CD4-positive, alpha-beta T cell (primary cell): ENCODE measurements at places on chromosomes 1 and 21. TPM values are rescaled to one million over a fixed set of nuclear protein-coding genes. Genes with fewer than 3 reads are reported as not detected.

DNA sequence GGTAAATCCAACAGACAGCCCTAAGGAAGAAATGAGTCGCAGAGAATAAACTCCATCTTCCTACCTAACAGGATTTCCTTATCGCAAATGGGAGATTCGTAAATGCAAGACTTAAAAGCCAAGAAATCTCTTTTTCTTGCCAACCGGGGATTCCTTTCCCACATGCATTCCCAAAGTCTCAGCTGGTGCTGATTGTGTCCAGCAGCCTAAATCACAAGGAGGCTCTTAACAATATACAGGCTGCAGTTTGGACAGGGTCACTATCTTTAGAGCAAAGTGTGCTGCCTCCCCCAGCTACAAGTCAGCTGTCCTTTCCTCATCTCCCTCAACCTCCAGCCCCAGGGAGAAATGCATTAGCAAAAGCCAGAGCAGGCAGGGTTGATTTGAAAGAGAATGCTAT lies 189.8 kb upstream of the PLXNA2 start:
- no peak overlapping the region for H3K4me3 ChIP-seq
- no peaks in the 10 kb centered on the region for H3K4me1 ChIP-seq
- H3K27ac ChIP-seq: no peak overlapping the region
- no peaks in the 10 kb centered on the region for H3K27me3 ChIP-seq

- no peak overlapping the region for H3K4me3 ChIP-seq
- no peaks in the 10 kb centered on the region for H3K4me1 ChIP-seq
- no peaks in the 10 kb centered on the region for H3K27me3 ChIP-seq
- no peak overlapping the region for H3K27ac ChIP-seq
- DNase-seq: no peak
These were observed 27.4 kb downstream of the IFI44 start for GRCh38 chr1:78676993-78677392.

The LCE6A gene
- total RNA-seq: not detected

DNA sequence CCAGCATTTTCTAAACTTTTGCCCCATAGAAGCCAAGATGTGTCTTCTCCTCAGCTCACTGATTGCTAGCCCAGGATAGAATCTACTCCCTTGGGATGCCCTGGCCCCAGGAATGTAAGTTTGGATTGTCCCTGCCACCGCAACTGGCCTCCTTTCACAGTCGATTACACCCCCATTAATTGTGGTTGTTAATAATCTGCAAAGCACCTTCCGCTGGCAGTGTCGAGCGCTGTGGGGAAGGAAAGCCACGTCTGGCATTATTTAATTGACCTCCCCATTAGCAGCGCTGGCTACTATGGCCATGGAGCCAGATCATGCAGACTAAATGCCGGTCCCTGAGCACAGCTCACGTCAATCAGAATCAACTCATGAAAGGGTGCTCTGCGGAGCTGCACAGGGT lies 597.3 kb upstream of the PLXNA2 start:
- no peak overlapping the region for H3K27ac ChIP-seq
- H3K4me3 ChIP-seq: no peak overlapping the region
- H3K4me1 ChIP-seq: no peaks in the 10 kb centered on the region
- no peaks in the 10 kb centered on the region for H3K36me3 ChIP-seq
- no peaks in the 10 kb centered on the region for H3K27me3 ChIP-seq
- DNase-seq: no peak

- H3K27ac ChIP-seq: no peak overlapping the region
- H3K36me3 ChIP-seq: no peaks in the 10 kb centered on the region
- no peak for DNase-seq
- H3K4me1 ChIP-seq: peaks cover 10% of the 10 kb centered on the region
- no peaks in the 10 kb centered on the region for H3K27me3 ChIP-seq
These were observed 8.0 kb downstream of the FAAH start for GRCh38 chr1:46401964-46402626.

GRCh38 chr1:1063945-1064831 lies 9.9 kb downstream of the RNF223 start:
- DNase-seq: peak; percentile 67
- H3K4me1 ChIP-seq: peaks cover 44% of the 10 kb centered on the region
- H3K4me3 ChIP-seq: no peak overlapping the region
- no peak overlapping the region for H3K27ac ChIP-seq
- no peaks in the 10 kb centered on the region for H3K36me3 ChIP-seq

GRCh38 chr1:20119347-20119746 lies at the start of gene PLA2G2D:
Gene PLA2G2D, minus strand, starts transcription at chr1:20119536. Its CDS starts 38 bp downstream, at chr1:20119498.
- H3K27ac ChIP-seq: no peak within 1 kb of the TSS
- no peaks in the 10 kb centered on the region for H3K4me1 ChIP-seq
- H3K27me3 ChIP-seq: peaks cover 2% of the 10 kb centered on the region
- H3K4me3 ChIP-seq: no peak within 1 kb of the TSS

GRCh38 chr1:232524056-232524455 lies 105.9 kb downstream of the SIPA1L2 start:
- no peak overlapping the region for H3K4me3 ChIP-seq
- peaks cover 12% of the 10 kb centered on the region for H3K4me1 ChIP-seq
- H3K36me3 ChIP-seq: no peaks in the 10 kb centered on the region
- no peaks in the 10 kb centered on the region for H3K27me3 ChIP-seq
- DNase-seq: no peak

DNA sequence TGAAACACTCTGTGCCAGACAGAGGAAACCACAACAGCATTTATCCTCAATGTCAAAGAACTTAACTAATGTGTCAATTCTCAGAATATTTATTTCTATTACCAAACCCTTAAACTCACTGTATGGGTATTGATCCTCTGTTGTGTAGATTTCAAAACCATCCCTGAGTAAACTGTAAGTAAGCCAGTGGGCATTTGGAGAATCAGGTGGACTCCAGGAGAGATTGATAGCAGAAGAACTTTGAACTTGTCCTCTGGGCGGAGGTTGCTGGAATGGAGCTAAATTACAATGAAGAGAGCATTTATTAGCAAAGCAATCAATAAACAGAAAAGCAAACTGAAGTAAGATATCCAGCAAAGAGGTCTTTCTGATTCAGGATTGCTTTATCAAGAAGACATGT lies 216.1 kb downstream of the USH2A start:
- H3K27ac ChIP-seq: no peak overlapping the region
- no peak for DNase-seq
- no peak overlapping the region for H3K4me3 ChIP-seq
- H3K36me3 ChIP-seq: no peaks in the 10 kb centered on the region
- H3K27me3 ChIP-seq: no peaks in the 10 kb centered on the region

DNA sequence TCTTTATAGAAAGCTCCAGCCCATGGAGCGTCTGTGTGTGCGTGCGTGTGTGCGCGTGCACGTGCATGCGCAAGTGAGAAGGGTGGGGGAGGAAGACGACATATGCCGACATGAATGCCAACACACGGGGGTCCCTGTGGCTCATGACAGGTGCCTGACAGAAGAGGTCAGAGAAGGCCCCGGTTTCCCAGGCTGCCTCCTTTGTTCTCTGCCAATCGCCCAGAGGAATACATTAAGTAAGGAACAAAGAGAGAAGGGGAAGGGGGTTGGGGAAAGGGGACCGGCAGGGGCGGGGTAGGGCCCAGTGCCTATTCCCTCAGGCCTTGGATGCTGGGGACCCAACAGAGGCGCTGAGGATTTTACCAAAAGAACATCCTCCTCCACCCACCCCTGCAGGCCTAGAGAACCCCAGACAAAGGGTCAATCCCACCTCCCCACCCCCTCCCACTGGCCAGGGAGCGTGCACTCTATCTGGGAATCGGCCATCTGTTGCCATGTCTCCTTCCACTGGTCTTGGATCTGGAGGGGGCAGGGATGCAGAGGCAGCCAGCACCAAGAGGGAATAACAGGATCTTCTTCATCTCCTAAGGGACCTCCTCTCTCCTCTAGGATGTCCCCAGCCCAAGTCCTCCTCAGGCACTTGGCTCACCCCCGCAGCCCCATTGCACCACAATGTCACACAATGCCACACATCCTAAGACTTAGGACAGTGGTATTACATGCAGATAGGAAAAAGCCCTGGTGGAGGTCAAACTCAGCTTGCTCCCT lies 39.4 kb downstream of the PIK3C2B start:
- peaks cover 52% of the 10 kb centered on the region for H3K36me3 ChIP-seq
- H3K4me1 ChIP-seq: peaks cover 51% of the 10 kb centered on the region
- no peaks in the 10 kb centered on the region for H3K27me3 ChIP-seq
- no peak overlapping the region for H3K4me3 ChIP-seq
- H3K27ac ChIP-seq: no peak overlapping the region

GRCh38 chr1:203368624-203369451 lies 17.9 kb upstream of the FMOD start:
- DNase-seq: no peak
- peaks cover 15% of the 10 kb centered on the region for H3K27me3 ChIP-seq
- no peak overlapping the region for H3K27ac ChIP-seq

- H3K36me3 ChIP-seq: no peaks in the 10 kb centered on the region
- no peak overlapping the region for H3K27ac ChIP-seq
- no peak for DNase-seq
- no peak overlapping the region for H3K4me3 ChIP-seq
- peaks cover 3% of the 10 kb centered on the region for H3K27me3 ChIP-seq
These were observed 78.8 kb upstream of the ABCD3 start for GRCh38 chr1:94339206-94339927.

The PIGV gene
- 4.7 TPM for total RNA-seq

- no peak for DNase-seq
- no peaks in the 10 kb centered on the region for H3K36me3 ChIP-seq
- H3K27ac ChIP-seq: no peak overlapping the region
These were observed 20.7 kb upstream of the HRNR start for GRCh38 chr1:152244576-152245273.

GRCh38 chr1:12279728-12280464 lies 50.1 kb downstream of the VPS13D start:
- H3K36me3 ChIP-seq: peaks cover 80% of the 10 kb centered on the region
- H3K4me3 ChIP-seq: no peak overlapping the region
- H3K27ac ChIP-seq: no peak overlapping the region
- no peaks in the 10 kb centered on the region for H3K4me1 ChIP-seq

DNA sequence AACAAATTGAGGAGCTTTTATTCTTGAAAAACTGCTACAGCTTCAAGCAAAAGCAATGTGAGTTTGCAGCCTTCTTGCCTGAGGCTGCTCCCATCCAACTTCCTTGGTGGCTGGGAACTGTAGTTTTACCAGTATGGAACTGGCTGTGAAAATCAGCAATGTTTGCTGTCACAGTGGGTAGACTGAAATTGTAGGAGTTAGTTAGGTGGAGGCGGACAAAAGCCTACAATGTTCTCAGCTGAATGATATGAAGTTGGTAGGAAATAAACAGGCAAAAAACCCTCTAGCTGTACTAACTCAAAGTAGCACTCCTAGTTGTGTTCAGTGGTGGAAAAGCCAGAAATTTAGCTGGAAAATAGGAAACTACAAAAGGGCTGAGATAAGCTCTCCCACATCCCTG lies 18.5 kb downstream of the HAX1 start:
- no peaks in the 10 kb centered on the region for H3K27me3 ChIP-seq
- no peak for DNase-seq
- H3K4me3 ChIP-seq: no peak overlapping the region
- no peak overlapping the region for H3K27ac ChIP-seq
- H3K36me3 ChIP-seq: no peaks in the 10 kb centered on the region
- no peaks in the 10 kb centered on the region for H3K4me1 ChIP-seq

- peaks cover 2% of the 10 kb centered on the region for H3K27me3 ChIP-seq
- no peaks in the 10 kb centered on the region for H3K4me1 ChIP-seq
- DNase-seq: no peak
These were observed 12.0 kb upstream of the OR6K3 start for GRCh38 chr1:158732524-158732923.

- no peak overlapping the region for H3K27ac ChIP-seq
- peaks cover 5% of the 10 kb centered on the region for H3K36me3 ChIP-seq
- no peak overlapping the region for H3K4me3 ChIP-seq
- H3K27me3 ChIP-seq: no peaks in the 10 kb centered on the region
- DNase-seq: no peak
These were observed 4.3 kb downstream of the ZNF326 start for GRCh38 chr1:89999208-89999607.

GRCh38 chr1:31374511-31375196 lies 1.8 kb upstream of the FABP3 start:
- peaks cover 4% of the 10 kb centered on the region for H3K27me3 ChIP-seq
- no peak for DNase-seq
- no peak overlapping the region for H3K27ac ChIP-seq
- peaks cover 15% of the 10 kb centered on the region for H3K4me1 ChIP-seq

The NMNAT2 gene
- total RNA-seq: not detected

DNA sequence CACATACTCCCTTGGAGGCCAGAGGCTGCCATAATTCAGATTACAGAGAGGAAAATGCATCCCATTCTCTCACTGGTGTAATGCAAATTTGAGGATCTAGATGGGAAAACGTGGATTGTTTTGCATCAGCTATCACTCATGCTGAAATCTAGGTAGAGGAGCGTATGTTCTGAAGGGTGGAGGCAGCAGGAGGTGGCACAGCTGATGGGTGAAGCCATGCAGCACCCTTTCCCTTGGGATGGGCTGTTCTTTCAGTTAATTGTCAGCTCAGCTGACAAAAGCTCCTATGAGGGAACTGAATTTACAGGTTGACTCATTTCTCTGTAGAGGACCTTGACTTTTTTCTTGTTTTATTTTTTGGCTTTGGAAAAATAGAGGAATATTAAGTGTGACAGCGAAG lies 41.8 kb downstream of the CAMTA1 start:
- H3K27ac ChIP-seq: no peak overlapping the region
- no peaks in the 10 kb centered on the region for H3K27me3 ChIP-seq
- H3K4me1 ChIP-seq: no peaks in the 10 kb centered on the region
- H3K36me3 ChIP-seq: peaks cover 15% of the 10 kb centered on the region
- no peak overlapping the region for H3K4me3 ChIP-seq
- DNase-seq: no peak

DNA sequence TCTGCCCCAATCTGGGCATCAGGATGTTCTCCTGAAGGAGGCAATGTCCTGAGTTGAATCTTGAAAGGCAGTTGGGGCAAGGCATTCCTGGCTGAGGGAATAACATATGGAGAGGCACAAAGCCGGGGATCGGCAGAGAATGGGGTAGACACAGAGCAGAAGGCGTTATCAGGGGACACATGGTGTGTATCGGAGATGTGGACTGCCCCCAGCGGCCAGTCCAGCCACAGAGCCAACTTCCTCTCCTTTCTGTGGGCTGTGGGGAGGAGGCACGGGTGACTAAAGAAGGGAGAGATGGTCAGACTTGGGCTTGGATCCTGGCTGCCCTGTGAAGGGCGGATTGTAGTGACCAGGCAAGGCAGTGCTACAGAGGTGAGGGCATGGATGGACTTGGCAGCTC lies 32.1 kb downstream of the FOXD2 start:
- H3K4me1 ChIP-seq: no peaks in the 10 kb centered on the region
- no peak overlapping the region for H3K4me3 ChIP-seq
- no peaks in the 10 kb centered on the region for H3K36me3 ChIP-seq
- H3K27me3 ChIP-seq: peaks cover 17% of the 10 kb centered on the region
- H3K27ac ChIP-seq: no peak overlapping the region
- no peak for DNase-seq

The CHI3L2 gene
- 15.7 TPM for total RNA-seq

- peaks cover 39% of the 10 kb centered on the region for H3K36me3 ChIP-seq
- no peaks in the 10 kb centered on the region for H3K27me3 ChIP-seq
- peak overlapping the region; percentile 18 for H3K27ac ChIP-seq
- H3K4me1 ChIP-seq: peaks cover 51% of the 10 kb centered on the region
- H3K4me3 ChIP-seq: no peak overlapping the region
These were observed 79.6 kb downstream of the SLC45A1 start for GRCh38 chr1:8397511-8397910.
